ENCODE measurements at places on chromosomes 11 and 22.

- no peak for DNase-seq
These were observed 218.8 kb downstream of the HIPK3 start for GRCh38 chr11:33475993-33476392.

DNA sequence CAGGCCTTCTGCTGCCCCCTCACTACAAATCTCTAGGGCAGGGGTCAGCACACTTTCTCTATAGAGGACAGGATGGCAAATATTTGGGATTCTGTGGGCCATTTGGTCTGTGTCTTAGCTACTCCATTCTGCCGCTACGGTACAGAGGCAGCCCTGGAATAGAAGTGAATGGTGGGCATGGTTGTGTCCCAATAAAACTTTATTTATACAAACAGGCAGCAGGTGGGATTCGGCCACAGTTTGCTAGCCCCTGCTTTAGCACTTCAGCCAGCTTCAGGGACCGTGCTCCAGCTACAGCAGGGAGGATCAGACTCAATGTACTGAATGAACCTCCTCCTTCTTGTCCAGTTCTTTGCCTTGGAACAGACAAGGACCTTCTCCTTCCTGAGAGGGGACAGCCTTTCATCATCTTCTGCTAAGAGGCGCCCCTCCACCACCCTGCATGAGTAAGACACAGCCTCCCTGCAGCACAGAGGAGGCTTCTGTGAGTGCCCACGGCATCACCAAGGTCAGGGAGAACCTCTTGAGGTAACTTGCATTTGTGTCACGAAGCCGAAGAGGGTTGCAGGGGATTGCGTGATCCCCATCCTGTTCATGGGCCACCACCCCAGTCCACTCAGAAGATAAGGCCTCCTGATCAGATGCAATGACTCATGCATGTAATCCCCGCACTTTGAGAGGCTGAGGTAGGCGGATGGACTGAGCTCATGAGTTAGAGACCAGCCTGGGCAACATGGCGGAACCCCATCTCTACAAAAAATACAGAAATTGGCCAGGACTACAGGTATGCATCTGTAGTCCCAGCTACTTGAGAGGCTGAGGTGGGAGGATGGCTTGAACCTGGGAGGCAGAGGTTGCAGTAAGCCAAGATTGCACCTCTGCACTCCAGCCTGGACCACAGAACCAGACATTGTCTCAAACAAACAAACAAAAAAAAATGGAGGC lies 4.6 kb downstream of the C11orf24 start:
- DNase-seq, result no peak

GRCh38 chr11:8776209-8776608 lies 93.6 kb downstream of the RPL27A start:
- no peak for DNase-seq

GRCh38 chr22:44347549-44347948 lies 34.8 kb upstream of the SHISAL1 start:
- DNase-seq, result no peak

DNA sequence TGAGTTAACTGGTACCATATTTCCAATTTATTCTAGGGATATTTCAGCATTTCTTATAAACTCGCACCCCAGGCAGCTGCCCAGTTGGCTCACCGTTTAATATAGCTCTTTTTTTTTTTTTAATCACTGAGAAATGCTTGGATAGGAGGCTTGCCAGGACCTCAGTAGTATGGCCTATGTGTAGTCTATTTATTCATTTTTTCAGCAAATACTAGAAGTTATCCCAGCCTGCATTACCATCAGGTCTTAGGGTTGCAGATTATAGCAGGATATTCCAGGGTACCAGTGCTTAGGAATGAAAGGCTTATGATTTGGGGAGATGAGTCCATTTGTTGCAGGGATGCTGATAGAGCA lies 26.6 kb downstream of the PARVA start:
- no peak for DNase-seq

DNA sequence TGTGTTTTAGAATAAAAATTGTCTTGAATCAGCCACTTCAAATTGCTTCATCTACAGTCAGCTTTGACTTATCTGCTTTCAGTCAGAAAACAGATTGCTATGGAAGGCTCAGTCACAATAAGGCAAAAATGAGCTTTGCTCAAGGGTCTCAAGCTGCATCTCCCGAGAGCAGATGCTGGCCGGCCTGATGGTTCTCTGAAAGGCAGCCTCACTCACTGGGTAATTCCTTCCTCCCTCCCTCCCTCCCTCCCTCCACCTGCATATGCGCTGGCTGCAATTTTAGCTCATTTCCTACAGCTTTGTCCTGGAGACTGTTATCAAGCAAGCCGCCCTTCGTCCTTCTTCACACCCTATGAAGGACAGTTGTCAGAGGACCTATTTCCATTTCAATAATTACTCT lies 1.6 kb upstream of the IZUMO1R start:
- DNase-seq, result no peak

DNA sequence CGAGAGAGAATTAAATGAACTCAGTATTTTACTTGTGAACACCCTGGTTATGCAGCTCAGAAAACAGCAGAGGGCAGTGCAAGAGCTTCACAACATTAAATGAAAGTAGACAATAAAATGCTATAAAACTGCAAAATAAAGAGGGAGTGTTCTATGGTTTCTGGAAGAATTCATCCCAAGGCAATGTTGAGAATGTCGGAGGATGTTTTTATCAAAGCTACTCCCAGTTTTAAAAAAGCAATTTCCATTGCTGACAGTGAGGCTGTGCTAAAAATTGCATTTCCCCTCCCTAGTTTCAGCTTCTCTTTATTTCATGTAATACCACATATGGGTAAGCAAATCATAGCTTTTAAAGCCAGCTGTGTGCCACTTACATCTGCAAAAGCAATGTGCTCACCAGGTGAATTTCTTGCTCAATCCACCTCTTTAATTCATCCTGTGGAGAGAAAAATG lies 296.8 kb downstream of the RAB38 start:
- no peak for DNase-seq

DNA sequence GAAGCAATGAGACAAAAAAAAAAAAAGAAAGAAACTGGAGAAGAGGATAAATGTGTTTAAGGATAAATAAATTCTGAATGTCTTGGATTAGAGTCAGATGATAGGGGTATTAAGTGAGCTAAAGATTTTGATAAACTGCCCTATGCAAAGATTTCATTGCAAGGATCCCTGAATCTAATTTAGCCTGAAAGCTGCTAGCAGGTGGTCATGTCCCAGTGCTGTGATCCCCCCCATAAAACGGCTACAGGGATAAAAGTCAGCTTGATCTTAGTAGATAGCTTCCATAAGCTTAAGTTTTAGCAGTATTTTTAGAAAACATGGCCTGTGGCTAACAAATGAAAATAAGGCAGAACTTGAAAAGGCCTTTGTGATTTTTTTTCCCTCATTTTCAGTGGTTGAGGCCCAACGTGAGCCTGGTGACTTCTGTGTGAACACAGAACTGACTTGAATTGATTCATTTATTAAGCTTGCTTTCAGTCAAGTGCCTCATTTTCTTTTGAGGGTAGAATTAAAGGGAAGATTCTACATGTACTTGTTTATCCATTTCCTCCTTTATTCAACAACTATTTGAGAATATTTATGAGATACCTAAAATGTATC lies 44.5 kb downstream of the CD44 start:
- no peak for DNase-seq

DNA sequence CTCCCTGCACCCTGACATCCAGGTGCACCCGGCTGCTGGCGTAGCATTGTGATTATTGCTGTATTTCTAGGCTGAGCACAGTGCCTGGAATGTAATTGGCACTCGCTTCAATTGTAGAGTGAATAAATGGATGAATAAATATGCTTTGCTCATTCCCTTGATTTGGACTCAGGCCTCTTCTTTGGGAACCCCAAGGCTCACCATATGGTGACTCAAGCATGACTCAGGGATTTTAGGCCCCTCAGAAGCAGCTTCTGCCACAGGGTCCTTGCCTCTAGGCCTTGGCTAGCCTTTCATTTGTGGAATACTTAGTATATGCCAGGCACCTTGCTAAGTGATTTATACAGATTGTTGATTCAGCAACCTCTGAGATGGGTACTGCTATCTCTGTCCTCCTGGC lies 78.9 kb downstream of the GRIK4 start:
- no peak for DNase-seq

Measured in stimulated activated CD4-positive, alpha-beta T cell treated with anti-CD3 and anti-CD28 coated beads, Interleukin-15, amount 100 ng/mL, for 1 hour (primary cell).